NCI-H2081 (cell line): ENCODE measurements at places on chromosomes 7 and 10.

- no peak for DNase-seq
These were observed 175.0 kb upstream of the LYZL2 start for GRCh38 chr10:30804478-30805055.

DNA sequence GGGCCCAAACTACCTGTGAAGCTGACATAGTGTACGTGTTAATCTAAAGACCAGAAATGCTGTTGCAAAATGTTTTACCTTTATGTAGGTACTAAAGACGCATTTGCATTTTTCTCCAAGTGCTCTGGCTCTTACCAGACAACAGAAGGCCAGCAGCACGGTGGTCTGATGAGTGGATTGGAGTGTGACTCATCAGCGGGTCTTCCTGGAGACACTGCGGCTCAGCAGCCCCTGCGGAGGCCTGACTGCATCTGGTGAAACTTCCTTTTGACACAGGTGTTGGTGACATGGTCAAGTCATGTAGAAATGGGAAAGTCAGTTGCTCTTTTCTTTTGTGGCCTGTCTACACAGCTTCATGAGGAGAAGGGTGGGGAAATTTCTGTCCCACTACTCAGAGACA lies 723.6 kb downstream of the INHBA start:
- DNase-seq = no peak

- DNase-seq = no peak
These were observed 162.0 kb upstream of the MGMT start for GRCh38 chr10:129305046-129305445.

GRCh38 chr10:11429439-11430052 lies 181.9 kb downstream of the USP6NL start:
- DNase-seq = no peak

GRCh38 chr7:158740013-158740656 lies 35.5 kb upstream of the NCAPG2 start:
- no peak for DNase-seq

- no peak for DNase-seq
These were observed 18.4 kb downstream of the FXYD4 start for GRCh38 chr10:43389867-43390266.

DNA sequence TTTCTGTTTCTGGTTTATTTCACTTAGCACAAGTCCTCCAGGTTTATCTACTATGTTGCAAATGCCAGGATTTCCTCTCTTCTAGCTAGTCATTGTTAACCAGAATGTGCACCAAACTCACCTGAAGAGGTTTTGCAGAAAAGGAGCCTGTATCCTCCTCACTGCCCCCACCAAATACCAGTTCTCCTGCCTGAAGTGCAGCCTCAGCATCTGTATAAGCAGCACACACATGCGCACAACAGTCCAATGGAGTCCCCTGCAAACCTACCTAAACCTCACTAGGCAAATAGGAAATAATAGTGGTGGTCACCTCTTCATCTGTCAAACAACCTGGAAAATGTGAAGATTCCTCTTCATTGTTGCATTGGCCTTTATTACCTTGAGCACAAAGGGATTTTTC lies 237.8 kb downstream of the PAXIP1 start:
- DNase-seq = no peak

GRCh38 chr10:8776926-8777622 lies 722.6 kb downstream of the GATA3 start:
- DNase-seq = no peak

GRCh38 chr10:74881253-74881884 lies 55.0 kb downstream of the KAT6B start:
- DNase-seq = no peak

- no peak for DNase-seq
These were observed 136.1 kb downstream of the CELF2 start for GRCh38 chr10:11153766-11154165.

- DNase-seq = no peak
These were observed 23.4 kb downstream of the CAMK2G start for GRCh38 chr10:73850863-73851461.

GRCh38 chr7:83524277-83525075 lies 124.5 kb downstream of the SEMA3E start:
- no peak for DNase-seq

DNA sequence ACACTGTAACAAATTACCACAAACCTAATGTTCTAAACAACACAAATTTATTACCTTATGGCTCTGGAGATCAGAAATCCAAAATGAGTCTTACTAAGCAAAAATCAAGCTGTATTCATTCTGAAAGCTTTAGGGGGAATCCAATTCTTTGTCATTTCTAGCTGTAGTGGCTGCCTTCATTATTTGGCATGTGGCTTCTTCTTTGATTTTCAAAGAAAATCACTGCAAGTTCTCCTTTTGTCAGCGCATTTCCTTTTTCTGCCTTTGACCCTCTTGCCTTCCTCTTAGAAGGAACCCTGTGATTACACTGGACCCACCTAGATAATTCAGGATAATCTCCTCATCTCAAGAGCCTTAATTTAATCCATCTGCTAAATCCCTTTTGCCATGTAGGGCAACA lies 36.9 kb downstream of the ZPBP start:
- no peak for DNase-seq

- DNase-seq = no peak
These were observed 136.4 kb upstream of the ITGB1 start for GRCh38 chr10:33094263-33095051.

- DNase-seq = no peak
These were observed 24.7 kb downstream of the EN2 start for GRCh38 chr7:155482511-155483183.

- no peak for DNase-seq
These were observed 231.4 kb downstream of the PTEN start for GRCh38 chr10:88094795-88095194.

GRCh38 chr10:24449321-24449740 lies 240.4 kb downstream of the KIAA1217 start:
- DNase-seq = no peak

- no peak for DNase-seq
These were observed 96.9 kb downstream of the SORBS1 start for GRCh38 chr10:95464280-95464679.

DNA sequence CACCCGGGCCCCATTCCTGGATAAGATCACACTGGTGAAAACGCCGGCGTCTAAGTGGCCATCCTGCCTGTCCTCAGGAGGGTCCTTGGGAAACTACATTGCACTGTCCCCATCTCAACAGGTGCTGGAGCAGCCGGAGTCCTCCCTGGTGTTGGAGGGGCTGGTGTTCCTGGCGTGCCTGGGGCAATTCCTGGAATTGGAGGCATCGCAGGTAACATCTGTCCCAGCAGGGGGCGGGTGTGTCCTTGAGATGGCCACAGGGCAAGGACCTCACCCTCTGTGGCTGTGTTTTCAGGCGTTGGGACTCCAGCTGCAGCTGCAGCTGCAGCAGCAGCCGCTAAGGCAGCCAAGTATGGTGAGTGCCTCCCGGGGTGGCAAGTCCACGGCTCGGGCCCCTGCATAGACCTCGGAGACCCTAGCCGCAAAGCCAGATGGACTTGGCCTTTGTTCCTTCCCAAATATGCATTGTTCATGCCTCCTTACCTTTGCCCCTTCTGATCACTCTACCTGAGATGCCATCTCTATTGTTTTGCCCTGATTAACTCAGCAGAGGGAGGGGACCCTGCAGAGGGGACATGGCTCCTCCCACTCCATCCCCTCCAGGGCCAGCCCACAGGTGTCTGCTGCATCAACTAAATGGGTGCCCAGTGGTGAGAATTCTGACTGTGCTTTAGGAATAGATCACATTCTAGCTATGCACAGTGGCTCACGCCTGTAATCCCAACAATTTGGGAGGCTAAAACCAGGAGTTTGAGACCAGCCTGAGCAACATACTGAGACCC lies 23.8 kb downstream of the ELN start:
- DNase-seq = peak; percentile 20

GRCh38 chr10:21011433-21012018 lies 114.4 kb upstream of the NEBL start:
- DNase-seq = no peak

GRCh38 chr7:1516586-1517251 lies 12.5 kb upstream of the INTS1 start:
- DNase-seq = no peak

- no peak for DNase-seq
These were observed 13.4 kb downstream of the STEAP1B start for GRCh38 chr7:22486597-22486996.

- peak; percentile 46 for DNase-seq
These were observed 262.1 kb downstream of the ATRNL1 start for GRCh38 chr10:115355162-115355760.

DNA sequence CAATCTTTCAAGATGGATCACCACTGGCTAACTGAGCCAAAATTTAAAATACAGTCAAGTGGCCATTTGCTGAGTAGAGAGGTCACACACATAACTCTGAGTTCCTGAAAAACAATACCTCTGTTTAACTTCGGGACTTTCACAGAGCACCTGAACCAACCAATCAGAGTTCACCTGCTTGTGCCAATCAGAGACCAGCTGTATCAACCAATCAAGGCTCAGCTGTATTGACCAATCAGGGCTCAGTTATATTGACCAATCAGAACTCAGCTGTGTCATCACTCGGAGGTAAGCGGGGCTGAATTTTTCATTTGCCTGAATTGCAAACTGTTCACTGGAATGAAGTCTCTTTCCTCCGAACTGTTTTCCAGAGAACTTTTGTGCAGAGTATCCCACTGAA lies 10.0 kb upstream of the CPXM2 start:
- no peak for DNase-seq
